ENCODE measurements at places on chromosomes 1 and 21.

- DNase-seq, result peak; percentile 62
These were observed 363.0 kb downstream of the PTBP2 start for GRCh38 chr1:97084546-97084945.

- DNase-seq, result no peak
These were observed 736.6 kb downstream of the MRPL39 start for GRCh38 chr21:24870633-24871032.

DNA sequence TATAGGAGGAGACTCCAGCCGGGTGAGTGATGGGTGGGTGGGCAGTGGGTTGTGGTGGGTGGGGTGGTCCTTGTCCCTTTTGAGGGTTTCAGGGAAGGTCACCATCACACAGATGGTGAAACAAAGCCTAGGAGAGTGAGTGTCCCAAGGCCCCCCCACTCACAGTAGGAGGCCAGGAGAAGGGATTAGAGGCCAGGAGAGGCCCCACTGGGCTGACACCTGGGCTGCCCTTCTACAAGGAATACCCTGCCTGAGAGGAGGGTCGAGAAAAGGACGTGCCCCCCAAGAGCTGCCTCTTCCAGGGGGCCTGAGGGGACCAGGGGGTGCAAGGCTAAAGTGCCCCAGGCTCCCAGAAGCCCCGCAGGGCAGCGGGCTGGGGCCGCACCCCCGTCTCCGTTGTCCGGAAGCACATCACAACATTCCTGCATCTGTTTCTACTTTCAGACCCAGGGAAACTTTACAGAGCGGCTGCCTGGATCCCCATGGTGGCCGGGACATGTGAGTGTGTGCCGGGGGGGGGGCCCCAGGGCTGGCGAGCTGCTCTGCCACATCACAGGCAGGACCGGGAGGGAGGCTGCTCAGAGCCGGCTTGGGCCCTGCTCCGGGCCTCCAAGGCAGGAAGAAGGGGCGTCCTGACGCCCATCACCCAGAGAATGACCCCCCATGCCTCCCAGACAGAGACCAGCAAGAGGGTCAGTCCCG lies 68.2 kb downstream of the ARHGEF16 start:
- no peak for DNase-seq

DNA sequence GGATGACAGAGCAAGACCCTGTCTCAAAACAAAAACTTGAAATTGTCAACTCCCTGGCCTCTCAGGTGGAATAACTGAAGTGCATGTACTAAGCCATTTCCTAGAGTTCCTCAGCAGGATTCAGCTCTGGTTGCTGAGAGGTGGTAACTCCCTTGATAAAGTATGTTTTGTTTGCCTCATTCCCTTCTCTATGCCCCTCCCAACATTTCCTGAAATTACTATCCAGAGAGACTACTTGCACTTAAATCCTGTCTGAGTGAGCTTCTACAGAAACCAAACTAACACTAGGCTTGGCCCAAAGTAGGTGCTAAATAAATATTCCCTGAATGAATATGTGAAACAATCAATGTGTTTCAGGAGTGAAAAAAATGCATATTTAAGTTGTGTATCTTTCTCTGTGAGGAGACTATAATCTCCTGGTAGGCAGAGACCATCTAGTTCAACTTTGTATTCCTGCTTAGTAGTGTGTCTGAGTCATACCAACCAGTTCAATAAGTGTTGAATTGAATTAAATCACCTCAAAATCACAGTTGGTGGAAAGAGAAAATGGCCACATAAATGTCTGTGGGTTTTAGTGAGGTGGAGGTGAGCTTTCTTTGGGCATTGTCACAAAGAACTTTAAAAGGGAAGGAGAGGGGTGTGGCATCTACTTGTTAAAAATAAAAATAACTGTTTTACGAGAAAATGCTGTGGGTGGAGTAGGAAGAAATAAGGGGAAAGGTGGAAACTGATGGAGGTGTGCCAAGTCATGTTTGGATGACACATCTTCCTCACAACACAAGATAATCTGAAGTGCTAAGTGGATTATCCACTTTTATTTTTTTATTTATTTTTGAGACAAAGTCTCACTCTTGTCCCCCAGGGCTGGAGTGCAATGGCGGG lies 12.6 kb downstream of the RIMKLA start:
- DNase-seq, result no peak

DNA sequence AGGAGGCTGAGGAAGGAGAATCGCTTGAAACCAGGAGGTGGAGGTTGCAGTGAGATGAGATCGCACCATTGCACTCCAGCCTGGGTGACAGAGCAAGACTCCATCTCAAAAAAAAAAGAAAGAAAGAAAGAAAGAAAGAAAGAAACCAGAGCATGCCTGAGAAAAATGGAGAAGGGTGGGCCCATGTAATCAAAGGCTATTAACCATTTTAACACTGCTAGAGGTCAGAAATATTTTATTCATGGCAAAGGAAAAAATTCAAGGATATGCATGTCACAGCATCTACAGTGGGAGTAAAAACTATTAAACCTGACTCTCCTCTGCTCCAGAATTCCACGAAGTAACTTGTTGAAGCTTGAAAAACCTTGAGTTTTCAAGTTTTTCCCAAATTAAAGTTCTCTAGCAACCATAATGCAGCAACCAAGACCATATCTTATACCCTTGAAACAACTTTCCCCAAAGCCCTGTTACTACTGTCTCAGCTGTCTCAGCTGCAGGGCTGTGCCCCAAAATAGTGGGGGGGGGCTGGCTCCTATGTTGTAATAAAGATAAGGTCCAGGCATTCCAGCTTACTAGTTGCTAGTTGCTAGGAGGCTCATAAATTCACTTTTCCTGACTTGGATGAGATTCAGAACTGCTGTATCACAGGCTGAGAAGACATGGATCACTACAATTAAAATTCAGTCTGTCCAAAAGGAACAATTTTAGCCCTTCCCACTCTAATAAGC lies 112.9 kb upstream of the SOD1 start:
- DNase-seq, result no peak

- no peak for DNase-seq
These were observed 212.8 kb downstream of the FOXD2 start for GRCh38 chr1:47650611-47651010.

DNA sequence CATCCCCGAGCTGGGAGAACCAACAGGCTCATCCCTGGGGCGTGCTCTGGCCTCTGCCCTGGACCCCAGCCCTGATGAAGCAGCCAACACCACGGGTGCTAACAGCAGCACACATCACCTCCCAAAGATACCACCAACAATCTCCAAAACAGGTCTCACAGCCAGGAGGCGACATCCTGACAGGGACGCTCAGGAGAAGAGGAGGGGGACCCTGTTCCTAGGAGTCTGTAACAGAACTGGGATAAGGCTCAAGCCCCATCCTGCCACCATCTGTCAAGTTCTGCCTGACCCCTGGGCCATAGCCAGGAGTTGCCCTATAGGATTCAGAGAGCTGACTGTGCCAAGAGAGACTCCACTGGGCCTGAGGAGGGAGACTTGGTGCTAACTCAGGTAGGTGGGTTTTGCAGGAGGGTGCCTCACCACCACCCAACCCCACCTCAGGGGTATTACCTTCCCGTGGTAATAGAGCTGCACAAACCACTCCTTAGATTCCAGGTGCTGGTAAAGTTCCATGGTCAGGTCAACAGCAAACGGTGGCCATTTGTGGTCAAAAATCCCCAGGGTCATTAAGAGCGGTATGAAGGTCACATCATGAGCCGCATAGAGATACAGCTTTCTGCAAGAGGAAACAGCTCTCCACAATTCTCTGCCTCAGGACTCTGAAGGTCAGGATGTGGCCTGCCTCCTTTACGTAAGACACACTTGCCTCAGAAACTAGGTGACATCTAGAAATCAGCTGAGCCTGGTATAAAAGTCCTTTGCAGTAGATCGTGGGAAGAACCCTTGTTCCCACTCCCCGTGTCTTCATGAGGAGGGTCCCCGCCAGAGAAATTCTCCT lies 22.3 kb downstream of the ACP6 start:
- DNase-seq, result no peak

DNA sequence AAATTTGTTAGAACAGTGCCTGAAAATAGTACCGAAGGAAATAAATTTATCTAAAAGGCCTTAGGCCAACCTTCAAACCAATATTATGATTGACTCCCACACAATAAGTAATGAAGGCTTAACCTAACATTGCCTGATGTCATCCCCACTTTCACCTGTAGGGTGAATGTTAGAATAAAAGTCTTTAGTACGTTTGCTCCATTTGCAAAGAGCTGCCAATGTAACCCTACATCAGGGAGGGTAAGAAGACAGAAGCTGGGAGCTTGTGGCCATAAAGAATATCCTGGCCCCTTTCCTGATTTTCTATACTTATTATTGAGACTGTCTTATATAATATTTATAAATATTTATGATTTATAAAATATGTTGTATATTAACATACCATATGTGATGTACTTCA lies 661.8 kb upstream of the CXADR start:
- DNase-seq, result no peak

DNA sequence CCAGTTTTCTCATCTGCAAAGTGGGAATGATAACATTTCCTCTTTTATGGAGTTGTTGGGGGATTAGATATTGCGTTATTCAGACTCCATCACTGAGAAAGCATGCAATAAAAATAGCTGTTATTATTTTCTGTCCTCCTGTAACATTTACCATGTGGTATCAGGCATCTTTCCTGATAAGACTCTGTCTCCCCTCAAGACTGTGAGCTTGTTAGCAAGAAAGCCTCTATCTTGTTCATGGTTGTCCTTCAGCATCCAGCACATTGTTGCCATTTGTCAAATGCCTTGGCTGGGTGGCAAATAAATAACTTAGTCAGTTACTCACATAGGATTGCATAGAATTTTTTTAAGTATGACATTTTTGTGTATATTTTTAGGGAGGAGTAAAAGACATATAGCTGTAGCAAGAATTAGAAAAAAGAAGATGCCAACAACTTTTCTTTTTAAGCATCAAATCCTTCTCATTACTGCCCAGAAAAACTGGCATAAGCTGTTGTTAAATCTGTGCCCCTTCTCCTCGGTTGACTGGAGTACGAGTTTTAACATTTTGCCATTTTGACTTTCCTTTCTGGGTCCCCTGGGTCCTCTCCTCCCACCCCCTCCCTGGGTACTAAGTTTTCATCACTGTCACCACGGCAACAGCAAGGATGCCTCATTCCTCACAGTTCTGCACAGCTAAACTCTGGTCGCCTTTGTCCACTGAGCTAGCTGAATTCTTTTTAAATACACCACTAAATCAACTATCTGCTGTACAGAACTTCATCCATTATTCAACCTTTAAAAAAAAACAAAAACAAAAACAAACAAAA lies 1.0 kb upstream of the JAM2 start:
- no peak for DNase-seq

- DNase-seq, result peak; percentile 70
These were observed 53.1 kb upstream of the HMCN1 start for GRCh38 chr1:185681034-185681633.

DNA sequence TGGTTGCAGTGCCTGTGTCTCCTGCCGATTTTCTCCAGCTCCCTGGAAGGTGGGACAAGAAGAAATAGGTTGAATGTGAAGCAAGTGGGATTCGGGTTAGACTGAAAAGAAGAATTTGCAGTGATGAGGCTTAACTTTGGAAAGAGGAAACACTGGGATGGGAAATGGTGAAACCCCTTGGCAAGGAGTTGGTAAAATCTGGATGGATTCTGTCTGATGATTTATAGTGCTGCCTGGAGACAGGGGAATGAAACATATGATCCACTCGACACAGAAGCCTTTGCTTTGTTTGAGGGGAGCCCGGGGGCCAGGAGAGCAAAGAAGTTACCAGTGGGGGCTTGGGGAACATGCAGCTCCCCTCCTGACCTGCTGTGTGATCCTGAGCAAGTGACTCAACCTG lies 67.2 kb downstream of the UBIAD1 start:
- DNase-seq, result no peak

- no peak for DNase-seq
These were observed 3.5 kb downstream of the IGSF9 start for GRCh38 chr1:159941591-159942560.

GRCh38 chr1:47181955-47182675 lies 7.7 kb downstream of the PDZK1IP1 start:
- DNase-seq, result peak; percentile 70

DNA sequence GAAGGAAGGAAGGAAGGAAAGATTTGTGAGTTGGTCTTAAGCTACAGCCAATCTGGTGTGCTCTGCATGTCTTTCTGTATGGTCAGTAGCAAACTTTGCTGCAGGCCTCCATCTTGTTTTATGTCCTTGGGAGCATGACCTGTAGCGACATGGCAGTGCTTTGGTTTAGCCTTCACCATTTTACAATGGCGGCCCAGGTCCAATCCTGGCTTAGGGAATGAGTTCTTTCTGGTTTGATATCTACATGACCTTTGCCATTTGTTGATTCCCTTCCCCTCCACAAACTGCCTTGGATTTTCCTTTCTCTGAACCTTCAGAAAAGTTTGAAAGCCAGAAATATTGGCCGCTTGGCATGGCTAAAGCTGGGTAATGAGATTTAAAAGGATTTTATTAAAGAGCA lies 30.5 kb upstream of the TSPEAR start:
- DNase-seq, result no peak

GRCh38 chr21:35222541-35222941 lies 173.4 kb upstream of the RUNX1 start:
- peak; percentile 44 for DNase-seq

GRCh38 chr1:8941906-8942305 lies 3.8 kb upstream of the CA6 start:
- peak; percentile 87 for DNase-seq
